CD8-positive, alpha-beta T cell (primary cell): ENCODE measurements at places on chromosomes 2 and 18.

DNA sequence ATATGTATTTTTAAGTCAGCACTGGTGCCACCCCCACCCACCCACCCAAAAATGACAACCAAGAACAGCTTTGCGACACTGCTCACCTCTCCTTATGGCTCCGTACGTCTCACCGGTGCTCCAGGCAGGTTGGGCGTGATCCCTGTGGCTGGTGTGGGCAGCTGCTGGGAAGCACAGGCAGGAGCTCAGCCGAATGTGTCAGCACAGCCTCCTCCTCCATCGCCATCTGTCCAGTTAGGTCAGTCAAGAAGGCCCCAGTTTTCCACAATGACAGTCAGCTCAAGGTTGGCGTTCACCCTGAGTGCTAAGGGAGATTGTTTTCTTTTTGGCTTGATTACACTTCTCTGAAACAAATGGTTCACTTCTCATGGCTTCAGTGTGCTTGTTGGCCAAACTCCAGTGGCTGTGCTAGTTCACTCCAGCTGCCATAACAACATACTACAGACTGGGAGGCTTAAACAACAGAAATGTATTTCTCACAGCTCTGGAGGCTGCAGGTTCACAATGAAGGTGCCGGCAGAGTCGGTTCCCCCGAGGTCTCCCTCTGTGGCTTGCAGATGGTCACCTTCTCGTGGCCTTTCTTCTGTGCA, 30.2 kb downstream of the AMER3 start:
- DNase-seq: no peak

GRCh38 chr2:136232456-136233172, 114.7 kb upstream of the CXCR4 start:
- DNase-seq: no peak

DNA sequence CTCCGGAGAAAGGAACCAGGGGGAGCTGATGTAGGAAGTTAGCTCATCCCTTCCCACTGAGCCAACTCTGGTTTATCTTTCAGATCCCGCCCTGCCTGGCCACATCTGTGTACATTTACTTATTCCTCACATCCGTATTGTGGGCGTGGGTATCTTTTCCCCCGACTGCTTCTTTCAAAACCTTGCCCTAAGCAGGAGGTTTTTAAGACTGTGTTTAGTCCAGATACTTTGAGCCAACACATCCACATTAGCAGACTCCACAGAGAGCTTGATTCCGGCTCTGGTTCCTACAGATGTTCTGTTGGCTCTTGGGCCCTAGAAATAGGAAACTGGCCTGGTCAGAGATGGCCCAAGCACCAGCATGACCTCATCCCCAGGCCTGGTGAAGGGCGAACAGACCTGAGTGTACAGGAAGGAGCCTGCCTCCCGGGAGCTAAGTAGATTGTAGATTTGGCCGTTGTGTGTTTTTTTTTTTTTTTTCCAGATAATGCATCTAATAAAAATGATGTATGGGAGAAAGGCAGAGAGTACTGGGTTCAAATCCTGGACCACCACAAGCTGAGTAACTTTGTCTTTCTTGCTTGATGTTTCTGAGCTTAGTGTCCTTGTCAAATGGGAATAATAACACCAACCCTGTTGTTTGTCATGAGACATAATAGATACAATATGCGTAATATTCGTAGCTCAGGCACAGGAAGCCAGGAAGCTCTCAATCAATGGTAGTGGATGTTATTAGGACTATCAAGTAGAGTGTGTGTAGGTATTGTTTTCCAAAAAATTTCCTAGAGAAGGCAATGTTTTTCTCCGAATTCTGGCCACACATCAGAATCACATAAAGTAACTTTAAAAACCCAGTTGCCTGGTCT, 92.3 kb downstream of the PRKCE start:
- DNase-seq: no peak

DNA sequence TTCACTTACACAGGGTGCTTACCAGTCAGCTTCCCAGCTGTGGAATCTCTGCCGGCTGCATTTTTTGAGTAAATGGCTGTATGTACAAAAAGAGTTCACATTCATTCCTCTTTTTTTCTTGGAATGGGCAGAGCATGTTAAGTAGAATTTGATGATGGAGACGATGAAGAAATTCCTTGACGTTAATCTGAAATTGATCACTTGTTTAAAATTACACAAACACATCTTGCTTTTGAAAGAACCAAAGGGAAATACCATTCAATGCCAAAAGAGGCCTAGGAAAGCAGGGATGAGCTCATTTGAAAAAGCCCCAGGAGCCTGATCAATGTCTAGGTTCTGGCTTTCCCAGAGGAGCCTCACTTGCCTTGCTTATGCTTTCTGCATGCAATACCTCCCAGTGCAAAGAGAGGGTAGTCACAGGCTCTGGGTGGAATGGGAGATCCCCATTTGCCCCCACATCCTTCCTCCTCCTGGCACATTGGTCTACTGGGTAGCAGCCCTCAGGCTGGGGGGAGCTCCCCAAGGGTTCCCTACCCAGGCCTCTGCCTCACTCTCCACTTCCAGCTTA, 12.3 kb upstream of the SMAD7 start:
- no peak for DNase-seq

- DNase-seq: no peak
These were observed 931 bp upstream of the TMEM131 start for GRCh38 chr2:97996679-97997078.

- no peak for DNase-seq
These were observed 433.7 kb downstream of the MBD2 start for GRCh38 chr18:53790786-53791185.
